MM.1S (cell line): ENCODE measurements at places on chromosomes 2 and 18.
A peak's percentile ranks its signal among the peaks of the same experiment; 100 is the strongest.

DNA sequence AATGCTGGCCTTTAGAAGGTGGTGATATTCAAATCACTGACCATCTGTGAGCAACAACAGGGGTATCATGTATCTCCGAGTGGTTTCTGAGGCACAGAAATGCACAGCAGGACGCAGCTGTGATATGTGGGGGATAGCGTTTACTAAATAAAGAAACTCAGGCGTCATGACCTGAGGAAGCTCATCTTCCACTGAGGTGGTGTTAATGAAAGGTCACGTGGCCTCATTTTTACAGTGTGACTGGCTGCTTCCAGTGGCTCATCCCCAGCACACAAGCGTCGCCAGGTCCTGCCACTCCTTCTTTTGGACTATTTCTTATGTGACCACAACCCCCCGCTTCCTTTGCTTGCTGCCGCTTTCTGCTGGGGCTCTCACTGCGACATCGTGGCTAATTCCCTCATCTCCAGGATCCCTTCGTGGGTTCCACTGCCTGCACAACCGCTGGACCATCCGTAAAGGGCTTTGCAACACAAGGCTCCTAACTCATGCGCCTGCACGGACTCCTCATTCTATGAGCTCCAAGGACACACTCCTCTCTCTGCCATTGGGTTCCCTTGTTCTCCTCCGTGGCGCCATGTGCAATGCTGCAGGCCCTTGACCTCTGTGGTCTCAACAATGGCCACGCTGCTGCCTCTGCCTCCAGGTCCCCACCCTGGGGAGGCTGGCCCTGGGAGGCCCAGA, 109.3 kb downstream of the MBP start:
- DNase-seq = no peak

DNA sequence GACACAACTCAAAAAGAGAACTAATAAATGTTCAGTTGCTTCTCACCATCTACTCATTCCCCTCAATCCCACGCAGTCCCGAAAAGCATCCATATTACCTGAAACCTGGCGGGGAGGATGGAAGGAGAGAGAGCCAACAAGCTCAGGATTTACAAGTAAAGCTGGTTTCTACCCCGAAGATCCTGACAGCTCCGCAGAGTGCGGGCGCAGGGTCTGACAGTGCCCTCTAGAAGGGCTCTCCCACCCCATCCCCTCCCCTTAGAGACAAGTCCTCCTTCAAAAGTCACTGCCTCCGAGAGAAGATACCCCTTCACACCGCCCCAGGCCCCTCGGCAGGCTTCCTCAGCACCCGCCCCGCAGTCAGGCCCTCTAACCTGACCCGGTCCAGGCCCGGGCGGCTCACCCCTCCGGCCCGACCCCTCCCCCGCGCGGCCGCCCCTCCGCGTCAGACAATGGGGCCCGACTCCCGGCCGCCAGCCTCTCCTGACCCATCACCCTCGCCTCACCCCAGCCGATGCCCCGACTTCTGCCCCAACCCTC, 550 bp downstream of the RAB1A start:
- no peak for DNase-seq

- DNase-seq = no peak
Observed at GRCh38 chr18:75115514-75115913, 93.4 kb downstream of the PTGR3 start.

GRCh38 chr2:58870704-58871103, 629.6 kb upstream of the FANCL start:
- peak; percentile 19 for DNase-seq

DNA sequence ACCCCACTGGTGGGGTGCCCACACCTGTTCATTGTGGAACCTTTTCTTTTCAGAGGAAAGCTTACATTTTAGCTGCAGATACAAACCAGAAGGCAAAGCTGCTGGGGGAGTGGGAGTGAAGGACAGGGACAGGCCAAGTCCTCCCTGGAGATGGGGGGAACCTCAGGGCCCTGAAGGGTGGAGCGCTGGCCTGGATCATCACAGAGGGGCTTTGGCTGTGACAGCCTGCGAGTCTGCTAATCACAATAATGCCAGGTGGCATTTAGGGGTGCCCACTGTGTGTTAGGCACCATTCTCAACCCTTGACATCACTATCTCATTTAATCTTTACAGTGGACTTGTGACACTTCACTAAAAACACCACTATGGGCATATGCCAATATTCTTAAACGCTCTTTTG, 27.4 kb downstream of the KCTD1 start:
- no peak for DNase-seq

GRCh38 chr18:53551868-53552426, 672.5 kb downstream of the MBD2 start:
- DNase-seq = no peak

- DNase-seq = no peak
Observed at GRCh38 chr2:128722489-128722888, 403.8 kb upstream of the HS6ST1 start.

- DNase-seq = no peak
Observed at GRCh38 chr2:223297788-223298187, 245.8 kb downstream of the KCNE4 start.
